Stimulated activated naive CD4-positive, alpha-beta T cell treated with Interleukin-2 at 50 U/mL for 16 hours (primary cell): ENCODE measurements at places on chromosomes 2 and 18.

DNA sequence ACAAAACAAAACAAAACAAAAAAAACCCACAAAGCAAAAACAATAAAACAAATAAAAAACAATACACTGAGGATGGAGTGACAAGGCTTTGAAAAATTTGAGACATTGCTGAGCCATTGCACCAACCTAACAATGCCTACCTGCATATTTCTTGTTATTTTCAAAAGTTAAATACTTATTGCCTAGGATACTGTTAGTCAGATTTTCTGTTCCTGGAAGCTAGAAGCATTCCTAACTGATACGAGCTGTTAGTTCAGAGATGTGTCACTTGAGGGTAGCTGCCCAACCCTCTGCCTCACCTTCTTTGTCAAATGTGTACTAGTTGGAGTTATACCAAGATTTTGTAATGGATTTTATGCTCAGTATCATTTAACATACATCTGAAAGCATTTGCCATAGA, 187.2 kb downstream of the TXNL1 start:
- no peak for DNase-seq

- DNase-seq, result no peak
Measured at GRCh38 chr2:203126996-203127395, 111.8 kb upstream of the CYP20A1 start.

GRCh38 chr2:102764083-102764482, 2.3 kb downstream of the TMEM182 start:
- DNase-seq, result no peak

DNA sequence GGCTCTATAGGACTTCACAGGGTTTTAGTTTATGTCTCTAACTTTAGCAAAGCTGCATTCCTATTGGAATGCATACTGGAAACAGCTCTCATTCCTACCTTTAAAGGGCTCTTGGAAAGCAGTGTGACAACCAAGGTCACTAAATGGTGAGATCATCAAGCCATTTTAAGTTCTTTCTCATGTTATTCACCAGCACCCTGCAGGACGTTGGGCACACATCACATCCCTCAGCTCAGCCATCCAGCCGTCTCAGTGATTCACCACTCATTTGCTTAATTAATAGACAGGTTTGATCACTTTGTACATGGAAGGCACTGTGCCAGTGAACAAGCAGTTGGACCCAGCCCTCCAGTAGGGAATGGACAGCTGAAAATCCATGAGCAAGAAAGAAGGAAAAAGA, 32.2 kb upstream of the RBM44 start:
- DNase-seq, result no peak

DNA sequence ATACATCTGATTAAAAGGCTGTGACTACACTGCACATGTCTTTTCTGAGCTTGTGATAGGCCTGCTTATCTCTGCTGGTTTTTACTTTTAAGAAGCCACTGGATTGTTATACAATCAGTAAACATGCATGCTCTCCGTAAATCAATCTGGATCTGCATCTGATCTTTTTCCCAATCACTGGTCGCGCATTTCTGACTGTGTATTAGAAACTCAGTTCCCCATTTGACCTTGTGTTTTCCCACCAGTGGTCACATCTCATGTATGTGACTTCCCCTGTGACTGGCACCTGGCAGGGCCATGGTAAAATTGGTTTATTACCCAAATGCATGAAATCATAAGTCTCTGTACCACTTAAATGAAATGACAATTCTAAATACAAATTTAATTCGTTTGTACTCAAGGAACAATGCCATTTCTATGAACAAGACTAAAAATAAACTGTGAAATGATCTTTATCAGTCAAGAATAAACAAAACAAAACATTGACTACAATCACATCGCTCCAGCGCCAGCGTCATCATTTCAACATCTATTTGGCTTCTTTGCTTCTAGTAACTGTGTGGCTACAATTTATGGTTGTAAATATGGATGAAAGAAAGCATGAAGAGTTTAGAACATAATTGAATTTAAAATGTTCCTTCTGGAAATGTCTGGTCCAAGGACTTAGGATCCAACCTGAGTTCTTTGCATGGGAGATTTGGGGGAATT, 396.6 kb upstream of the TRIB2 start:
- DNase-seq, result no peak

- DNase-seq, result no peak
Measured at GRCh38 chr2:215260097-215260677, 51.7 kb upstream of the ATIC start.

DNA sequence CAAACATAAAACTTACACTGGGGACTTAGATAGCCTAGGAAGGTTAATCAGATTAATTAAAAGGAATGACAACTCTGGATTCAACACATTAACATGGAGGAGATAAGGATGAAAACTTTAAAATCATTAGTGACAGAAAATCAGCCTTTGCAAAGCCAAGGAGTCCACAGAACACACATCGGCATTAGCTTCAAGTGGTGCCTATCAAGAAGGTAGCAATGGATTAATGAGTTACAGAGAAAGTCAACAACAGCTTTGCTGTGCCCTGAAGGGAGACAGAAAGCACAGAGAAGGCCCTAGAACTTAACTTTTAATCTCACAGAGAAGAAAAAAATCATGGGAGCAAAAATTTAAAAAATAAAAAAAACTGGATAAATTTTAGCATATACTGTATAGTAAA, 88.6 kb downstream of the KCNH7 start:
- no peak for DNase-seq

GRCh38 chr2:177275040-177275742, 10.7 kb upstream of the NFE2L2 start:
- no peak for DNase-seq

GRCh38 chr2:156437931-156438410, 1.8 kb downstream of the GPD2 start:
- no peak for DNase-seq

- DNase-seq, result no peak
Measured at GRCh38 chr2:190535586-190535985, 1.1 kb upstream of the NEMP2 start.

GRCh38 chr2:207223051-207223450, 57.3 kb upstream of the KLF7 start:
- DNase-seq, result no peak

DNA sequence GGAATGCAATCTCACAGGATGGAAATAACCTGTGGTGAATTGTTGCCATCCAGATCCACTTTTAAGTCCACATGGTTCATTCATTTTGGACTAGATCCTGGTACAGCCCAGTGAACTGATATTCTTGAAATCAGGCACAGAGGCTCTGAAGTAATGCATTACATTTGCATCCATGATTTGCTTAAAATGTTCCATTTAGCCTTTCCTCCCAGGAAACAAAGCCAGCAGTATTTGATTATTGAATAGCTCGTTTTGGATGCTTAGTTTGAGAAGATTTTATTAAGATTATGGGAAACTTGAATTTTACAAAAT, 995.8 kb upstream of the CDH2 start:
- no peak for DNase-seq

DNA sequence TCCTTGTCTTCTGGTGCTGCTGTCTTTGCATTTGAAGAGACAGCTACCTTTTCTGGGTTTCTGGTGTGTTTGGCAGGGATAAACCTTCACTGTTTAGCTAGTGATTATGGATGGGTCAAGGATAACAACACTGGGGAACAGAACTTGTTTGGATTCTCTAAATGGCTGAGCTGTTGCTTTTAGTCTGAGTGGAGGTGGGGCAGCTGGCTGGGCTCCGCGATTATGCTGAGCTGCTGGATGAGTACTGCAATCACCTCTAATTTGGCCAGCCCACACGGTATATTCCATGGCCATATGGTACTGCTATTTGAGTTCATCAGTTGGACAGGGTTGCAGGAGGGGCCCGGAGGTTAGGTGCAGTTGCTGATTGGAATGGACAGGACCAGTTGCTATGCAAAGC, 361.6 kb upstream of the TFPI start:
- DNase-seq, result no peak

DNA sequence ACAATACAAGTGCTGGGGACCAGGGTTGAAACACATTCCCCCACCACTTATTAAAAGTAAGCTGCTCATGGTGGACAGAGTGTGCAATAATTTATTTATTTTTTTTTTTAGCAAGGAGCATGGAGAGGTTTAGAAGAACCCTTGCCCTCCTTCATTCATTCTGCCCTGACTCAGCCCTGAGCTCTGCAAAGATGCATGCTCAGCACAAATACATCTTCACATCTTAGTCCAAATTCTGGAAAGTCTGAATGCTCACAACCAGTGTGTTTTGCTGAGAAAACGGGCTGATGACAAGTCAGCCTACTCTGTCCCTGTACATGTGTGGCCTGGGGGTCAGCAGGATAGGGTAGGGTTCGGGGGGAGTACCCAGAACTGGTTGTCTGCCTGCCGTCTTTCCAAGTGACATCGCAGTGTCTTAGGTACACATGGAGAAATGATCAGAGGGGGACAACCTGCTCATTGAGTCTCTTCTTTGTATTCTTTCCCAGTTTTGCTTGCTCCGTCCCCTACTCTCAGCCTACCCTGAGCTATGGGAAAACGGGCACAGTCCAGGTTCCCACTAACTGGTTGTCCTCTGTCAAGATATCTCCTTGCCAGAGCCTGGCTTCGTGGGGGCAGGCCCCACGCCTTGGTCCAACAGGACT, 76.4 kb downstream of the ADD2 start:
- DNase-seq, result no peak

GRCh38 chr2:36453652-36454051, 98.1 kb downstream of the CRIM1 start:
- no peak for DNase-seq

- DNase-seq, result no peak
Measured at GRCh38 chr2:53317861-53318260, 449.7 kb upstream of the CHAC2 start.

DNA sequence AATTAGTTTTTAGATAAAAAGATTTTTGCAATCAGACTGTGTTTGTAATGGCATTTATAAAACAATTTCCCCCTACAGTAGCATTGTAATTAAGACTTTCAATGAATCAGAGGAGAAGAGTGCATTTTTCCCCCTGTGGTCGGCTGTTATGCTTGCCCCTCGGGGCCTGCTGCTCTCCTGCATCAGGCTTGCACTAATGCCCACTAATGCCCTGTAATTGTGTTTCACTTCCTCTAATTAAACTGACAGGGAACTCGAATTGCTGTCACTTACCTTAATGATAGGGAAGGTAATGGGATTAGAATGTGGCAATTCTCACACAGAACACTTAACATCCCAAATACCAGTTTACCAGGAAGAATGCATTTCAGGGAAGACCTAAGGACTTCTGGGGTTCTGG, 61.2 kb upstream of the LRRTM1 start:
- DNase-seq, result no peak
